ENCODE measurements at places on chromosomes 2 and 18.

DNA sequence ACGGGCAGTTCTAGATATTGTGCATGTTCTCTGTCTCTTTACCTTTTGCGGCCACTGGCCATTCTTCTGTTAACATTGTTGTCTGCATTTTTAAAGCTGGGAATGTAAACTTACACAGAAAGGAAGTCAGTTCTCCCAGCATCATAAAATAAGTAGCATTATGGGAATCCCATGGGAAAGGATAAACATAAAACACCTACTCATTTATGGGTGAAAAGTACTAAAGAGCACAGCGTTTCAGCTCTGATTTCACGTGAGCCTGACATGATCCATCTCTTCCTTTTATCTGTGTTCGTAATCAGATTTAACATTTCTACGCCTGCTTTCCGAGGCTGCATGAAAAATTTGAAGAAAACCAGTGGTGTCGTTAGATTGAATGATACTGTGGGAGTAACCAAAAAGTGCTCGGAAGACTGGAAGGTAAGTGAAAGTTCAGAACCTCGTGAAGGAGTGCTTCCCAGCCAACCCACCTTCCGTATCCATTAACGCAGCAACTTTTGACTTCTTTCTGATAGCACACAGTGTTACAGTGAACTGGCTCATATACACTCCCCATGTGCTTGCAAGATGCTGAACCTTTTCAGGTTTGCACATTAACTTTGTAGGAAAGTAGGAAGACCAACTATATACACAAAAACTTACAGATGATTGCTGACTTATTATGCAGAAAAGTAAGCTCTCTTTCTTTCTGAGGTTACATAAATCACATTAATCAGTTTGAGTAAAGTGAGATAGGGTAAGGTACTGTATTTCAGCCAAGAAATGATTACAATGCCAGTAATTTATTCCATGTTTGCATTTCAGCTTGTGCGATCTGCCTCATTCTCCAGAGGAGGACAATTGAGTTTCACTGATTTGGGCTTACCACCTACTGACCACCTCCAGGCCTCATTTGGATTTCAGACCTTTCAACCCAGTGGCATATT, 86.5 kb upstream of the TTC39C start:
- DNase-seq, result no peak

- no peak for DNase-seq
Measured at GRCh38 chr2:222268311-222268990, 30.3 kb downstream of the PAX3 start.

DNA sequence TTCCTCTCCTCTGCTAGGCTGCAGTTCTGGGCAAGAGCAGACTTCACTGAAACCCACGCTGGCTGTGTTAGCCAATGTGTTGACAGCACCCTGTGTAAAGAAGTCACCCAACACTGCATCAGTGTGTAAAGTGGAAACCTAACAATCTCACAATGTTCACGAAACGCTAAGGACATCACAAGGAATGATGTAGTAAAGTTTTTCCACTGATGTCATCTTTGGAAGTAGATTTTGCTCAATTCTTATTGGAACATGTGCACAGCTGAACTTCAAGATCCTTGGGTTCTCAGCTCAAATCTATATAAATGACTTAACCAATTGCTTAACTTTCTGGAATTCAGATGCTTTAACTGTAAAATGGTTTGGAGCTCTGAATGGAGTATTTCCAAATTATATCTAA, 1112.5 kb downstream of the TSN start:
- no peak for DNase-seq

DNA sequence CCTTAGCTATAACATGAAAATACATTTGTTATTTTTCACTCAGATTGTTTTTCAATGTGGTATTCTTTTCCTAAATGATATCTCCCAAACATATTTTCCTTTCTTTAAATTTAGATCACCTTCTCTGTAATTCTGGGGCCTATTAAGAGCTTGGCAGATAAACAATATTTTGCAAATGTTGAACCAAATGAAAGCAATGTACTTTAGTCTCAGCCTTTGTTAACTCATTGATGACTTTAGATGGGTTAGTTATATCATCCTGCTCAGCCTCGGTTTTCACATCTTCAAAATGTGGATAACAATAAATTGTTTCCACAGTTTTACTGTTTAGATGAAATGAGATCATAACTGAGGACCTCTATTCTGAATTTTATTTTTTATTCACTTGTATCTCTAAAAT, 1205.2 kb downstream of the SUCLG1 start:
- DNase-seq, result no peak

DNA sequence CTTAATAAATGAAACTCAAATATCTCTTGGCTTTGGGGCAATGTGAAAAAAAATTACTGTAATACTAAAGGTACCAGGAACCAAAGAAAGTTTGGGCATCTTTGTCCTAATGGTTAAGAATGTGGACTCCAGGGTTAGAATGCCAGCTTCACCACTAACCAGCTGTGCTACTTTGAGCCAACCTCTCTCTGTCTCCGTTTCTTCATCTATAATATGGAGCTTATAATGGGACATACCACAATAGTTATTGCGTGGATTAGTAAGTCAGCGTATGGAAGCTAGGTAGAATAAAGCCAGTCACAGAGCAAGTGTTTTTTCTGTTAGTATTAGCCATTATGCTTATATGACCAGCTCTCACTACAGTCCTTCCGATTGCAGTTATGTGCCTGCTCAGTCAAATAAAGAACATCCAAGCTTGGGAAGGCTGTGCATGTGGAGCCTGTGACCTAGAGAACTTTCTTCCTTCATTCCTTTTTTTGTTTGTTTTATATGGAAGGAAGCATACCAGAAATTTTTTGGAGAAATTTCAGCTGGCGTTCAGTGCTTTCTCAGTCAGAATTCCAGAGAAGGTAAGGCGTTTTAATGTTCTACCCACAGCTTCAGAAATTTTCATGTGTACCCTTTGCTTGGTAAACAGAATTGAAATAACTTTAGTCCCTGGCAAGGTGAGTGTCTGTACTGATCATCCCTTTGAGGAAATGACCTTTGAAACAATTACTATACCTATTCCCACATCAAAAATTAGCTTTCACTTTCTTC, 114.0 kb upstream of the RND3 start:
- DNase-seq, result no peak

DNA sequence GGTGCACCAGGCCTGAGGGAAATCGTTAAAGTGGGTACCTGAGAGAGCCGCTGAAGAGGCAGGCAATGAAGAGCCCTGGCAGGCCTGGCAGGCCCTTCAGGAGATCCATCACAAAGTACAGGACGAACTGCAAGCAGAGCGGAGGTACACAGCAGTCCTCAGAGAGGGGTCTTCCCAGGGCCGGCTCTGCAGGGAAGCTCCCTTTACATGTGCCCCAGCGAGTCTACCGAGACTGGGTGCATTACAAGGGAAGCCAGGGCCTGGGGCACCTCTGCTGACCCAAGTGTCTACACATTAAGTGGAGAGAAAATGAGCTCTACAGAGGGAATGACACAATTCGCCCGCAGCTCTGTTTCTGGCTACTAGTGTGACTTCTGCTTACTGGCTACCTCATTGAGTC, 8.1 kb upstream of the ATRAID start:
- no peak for DNase-seq

- DNase-seq, result no peak
Measured at GRCh38 chr2:196365145-196365544, 193.8 kb upstream of the STK17B start.

DNA sequence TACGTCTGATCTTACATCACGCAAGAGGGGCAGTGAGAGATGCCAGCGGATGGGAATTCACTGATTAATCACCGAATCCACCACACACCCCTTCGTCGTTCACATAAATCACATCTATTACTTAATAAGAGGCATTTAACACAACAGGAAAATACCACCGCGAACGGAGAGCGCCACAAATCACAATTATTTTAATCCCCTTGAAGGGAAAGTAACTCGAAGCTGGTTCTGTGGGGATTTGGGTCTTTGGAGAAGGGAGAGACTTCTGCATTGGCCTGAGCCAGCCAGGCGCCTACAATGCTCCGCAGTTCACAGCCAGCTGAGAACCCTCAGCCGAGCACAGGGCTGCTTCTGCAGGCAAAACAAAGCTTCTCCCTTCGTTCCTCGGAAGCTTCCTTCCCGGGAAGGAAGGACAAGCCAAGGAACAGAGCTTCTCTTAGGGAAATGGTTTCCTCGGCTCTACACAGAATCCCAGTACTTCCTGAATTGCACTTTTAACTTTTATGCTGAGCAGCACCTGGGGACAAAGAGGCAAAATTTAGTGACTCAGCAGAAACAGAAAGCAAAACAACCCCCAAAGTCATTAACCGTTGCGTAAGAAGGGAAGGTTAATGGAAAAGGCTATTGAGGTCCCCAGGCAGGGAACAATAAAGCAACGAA, at the start of gene LRP1B:
Gene LRP1B (minus strand): TSS at position 7 of the 660 bp plus-strand sequence. CDS start 287 bp downstream, outside the sequence.
- DNase-seq, result no peak

DNA sequence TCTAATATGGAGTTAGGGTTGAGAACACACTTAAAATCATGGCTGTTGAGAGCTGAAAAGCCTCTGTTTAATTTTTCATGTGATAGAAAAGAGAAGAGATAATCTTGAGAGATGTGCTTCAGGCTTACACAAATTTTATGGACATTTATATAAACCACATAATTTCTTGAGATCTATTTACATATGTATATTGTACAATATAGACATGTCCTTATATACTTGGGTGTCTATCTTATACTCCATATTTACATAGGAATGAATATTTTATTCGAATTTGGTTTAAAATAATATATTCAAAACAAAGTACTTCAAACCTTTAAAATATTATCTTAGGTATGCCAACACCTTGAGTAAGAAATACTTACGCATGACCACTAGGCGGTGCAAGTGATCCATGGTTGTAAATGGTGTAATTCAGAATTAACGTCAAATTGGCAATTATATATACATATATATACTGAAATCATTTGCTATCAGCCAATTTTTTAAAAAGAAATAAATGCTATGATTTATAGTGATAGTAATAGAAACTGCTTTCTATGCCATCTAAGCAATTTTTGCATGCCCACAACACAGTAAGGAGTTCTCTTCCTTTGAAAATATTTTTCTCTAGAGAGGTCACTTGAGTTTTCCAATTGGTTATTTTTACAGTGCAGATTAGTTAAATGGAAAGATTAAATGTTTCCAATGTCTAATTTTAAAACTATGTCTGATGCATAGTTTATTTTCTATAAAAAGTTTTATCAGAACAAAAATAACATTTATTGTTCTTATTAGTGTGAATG, 37.6 kb upstream of the SPAG16 start:
- peak; percentile 27 for DNase-seq

Data from NK-92 treated with Interleukin-12 subunit alpha and Interleukin-12 subunit beta, amount 100 ng/mL, for 24 hours (cell line).